ENCODE measurements at places on chromosomes 4 and X.

DNA sequence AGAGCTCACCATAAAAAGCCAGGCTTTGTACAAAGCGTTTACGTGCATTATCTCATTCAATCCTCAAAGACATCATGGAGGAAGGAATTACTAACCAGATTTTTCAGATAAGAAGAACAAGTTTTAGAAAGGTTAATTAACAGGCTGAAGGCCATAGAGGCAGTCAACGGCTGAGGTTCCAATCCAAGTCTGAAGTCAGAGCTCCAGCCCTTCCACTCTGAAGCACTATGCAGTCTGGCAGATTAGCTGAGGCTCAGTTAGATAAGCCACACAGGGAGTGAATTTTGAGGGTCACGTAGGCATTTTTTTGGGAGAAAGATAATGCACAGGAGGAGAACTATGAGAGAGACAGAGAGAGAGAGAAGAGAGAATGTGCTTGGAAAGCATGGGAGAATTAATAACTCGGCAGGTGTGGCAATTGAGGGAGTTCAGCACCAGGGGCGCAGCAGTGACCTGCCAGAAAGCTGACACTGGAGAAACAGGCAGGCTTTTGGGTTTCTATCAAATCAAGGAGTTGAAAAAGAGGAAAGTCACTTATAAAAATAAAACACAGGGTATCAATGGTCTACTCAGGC lies 116.5 kb upstream of the NAP1L5 start:
- no peak for DNase-seq

- no peak for DNase-seq
Observed at GRCh38 chr4:7524843-7525242, 90.1 kb upstream of the PSAPL1 start.

DNA sequence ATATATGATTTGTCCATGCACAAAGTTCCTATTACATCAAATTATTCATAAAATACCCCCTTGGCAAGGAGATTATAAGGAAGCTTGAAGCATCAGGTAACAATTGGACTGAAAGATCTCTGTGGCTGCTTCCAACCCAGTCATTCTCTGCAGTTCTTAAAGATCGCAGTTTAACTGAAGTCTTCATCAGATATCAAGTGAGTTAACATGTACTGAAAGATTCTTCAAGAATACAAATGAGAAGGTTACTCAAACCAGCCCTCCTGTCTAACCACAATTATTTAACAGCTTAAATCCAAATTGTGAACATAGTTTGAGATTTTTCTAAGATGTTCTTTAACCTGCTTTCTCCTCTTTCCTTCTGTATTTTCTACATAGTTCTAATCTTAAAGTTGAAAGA lies 56.1 kb downstream of the SLC10A7 start:
- no peak for DNase-seq

DNA sequence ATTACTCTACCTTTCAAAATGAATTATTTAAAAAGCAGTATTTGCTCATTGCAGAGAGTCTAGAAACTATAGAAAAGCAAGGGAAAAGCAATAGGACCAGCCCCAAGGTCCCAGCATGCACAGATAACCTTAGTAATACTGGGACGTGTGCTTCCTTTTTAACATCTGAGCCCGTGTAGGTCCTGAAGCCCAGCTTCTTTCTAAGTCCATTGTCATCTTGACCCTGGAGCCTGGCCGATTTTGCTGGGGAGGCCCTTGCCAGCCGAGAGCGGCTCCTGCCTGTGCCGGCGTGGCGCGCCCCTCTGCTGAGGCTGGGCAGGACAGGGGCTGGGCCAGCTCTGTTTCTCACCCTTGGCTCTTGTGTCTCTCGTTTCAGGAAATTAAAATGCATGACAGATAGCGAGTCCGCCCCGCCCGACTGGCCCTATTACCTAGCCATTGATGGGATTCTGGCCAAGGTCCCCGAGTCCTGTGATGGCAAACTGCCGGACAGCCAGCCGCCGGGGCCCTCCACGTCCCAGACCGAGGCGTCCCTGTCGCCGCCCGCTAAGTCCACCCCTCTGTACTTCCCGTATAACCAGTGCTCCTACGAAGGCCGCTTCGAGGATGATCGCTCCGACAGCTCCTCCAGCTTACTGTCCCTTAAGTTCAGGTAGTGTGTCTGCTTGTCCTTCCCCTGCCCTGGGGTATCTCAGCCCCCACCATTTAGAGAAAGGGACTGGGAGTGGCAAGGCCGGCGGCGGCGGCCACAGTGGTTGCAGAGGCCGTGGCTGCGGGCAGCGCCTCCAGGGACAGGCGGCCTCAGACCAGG lies 4.1 kb downstream of the MSANTD1 start:
- DNase-seq, result no peak

- no peak for DNase-seq
Observed at GRCh38 chr4:25687773-25688172, 32.1 kb downstream of the SLC34A2 start.

- no peak for DNase-seq
Observed at GRCh38 chr4:24551492-24552289, 32.7 kb downstream of the DHX15 start.

- no peak for DNase-seq
Observed at GRCh38 chr4:186003746-186004145, 65.2 kb upstream of the TLR3 start.

DNA sequence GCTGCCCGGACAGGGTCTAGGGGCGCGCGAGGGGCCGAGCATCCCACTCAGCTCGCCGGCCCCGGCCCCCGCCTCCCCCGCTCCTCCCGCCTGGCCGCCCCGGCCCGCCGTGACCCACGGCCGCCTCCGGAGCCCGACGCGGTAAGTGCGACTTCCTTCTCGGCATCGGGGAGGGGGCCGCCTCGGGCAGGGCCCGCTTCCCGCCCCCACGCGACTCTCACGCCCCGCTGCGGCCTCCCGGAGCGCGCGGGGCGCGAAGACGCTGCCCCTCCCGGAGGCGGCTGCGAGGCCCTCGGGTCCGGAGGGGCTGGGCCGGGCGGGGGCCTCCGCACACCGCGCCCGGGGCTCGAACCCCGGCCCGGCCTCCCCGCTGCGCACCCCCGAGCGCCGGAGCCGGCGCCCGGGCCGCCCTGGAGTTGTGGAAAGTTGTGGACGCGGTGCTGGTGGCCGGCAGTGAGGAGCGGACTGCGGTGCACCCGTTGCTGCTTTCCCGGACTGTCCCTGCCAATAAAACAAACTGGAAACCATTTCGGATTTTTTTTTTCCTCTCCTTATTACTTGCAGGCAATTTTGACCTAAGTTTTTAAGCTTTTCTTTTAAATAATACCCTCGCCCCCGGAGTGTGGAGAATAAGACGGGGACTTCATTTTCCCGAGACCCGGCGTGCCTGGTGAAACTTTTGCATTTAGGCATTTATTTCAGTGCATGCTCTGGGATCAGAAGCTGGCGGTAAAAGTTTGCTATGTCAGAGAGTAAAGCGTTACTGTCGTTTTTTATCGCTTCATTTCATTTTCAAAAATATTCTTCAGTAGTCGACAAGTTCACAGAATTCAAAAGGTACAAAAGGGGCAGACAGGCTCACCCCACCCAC lies 13.0 kb upstream of the TMEM156 start:
- DNase-seq, result peak; percentile 27

- no peak for DNase-seq
Observed at GRCh38 chr4:87469390-87469789, 47.0 kb downstream of the NUDT9 start.

- DNase-seq, result no peak
Observed at GRCh38 chr4:128461291-128462102, 173.9 kb upstream of the PGRMC2 start.

- no peak for DNase-seq
Observed at GRCh38 chrX:153411255-153411987, at the start of gene ZFP92. Gene ZFP92 (plus strand): TSS chrX:153411472. CDS start chrX:153418323, 6,851 bp downstream.

DNA sequence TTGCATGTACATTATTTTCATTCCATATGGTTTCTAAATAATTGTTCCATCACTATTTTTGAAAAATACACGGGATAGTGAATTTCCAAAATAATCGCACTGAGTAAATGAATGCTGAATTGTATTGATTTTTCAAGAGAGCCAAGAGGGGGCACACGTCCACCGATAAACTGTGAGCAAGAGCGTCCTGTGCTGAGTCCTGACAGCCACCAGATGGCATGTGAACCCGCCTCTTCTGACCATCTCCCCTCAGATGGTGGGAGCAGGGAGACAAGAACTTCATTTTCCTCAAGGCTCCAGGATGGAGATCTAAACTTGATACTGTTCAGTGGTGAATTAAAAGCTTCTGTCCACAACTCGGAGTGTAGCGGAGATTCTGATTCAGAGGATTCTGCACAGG lies 30.6 kb upstream of the IL9R start:
- DNase-seq, result no peak

GRCh38 chr4:105014234-105014633 lies 132.4 kb upstream of the TET2 start:
- no peak for DNase-seq

DNA sequence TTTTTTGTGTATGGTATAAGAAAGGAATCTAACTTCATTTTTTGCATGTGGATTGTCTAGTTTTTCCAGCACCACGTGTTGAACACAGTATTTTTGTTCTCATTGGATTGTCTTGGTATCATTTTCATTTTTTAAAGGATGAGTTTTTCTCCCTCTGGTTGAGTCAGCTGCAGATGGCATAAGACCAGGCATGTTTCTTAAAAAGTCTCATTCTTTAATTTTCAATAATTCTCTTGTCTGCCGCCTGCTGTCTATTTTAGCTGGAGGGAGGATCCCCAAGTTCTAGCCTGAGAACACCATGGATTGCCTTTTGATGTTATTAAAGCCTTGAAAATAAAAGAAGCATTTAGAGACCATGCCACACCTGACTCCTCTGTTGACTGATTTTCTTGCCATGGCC lies 263.8 kb downstream of the ARHGAP24 start:
- DNase-seq, result no peak

DNA sequence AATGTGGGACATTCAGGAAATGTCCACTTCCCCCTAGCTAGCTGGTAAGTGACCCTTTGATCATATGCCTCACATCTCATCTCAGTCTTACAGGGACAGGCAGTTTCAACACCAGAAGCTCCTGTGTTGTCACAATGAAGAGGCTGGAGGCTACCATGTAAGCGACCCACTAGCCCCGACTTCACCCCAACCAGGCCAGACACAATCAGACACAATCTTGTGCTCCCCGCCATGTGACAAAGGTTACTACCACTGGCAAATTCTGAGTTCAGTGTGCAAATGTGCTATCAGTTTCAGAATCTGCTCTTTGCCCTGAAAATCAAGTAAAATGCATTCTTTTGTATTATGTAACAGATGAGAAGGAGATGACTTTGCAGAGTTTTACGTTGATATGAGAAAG lies 56.9 kb upstream of the STS start:
- DNase-seq, result no peak

DNA sequence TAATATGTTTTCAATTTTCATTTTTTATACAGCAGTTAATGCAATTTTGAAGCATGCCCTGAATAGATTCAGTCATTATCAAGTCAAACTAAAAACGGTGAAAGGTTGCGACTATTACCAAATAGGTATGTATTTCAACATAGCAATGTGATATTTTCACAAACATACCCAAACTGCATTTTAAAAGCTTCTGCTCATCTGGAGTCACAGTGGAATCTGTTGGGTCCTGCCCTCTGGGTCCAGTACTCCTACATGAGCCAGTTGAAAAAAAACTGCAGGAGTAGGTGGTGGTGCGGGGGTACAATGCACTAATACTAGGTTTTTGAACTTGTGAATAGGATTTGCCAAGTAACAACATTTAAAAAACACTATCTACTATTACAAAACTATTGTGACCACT lies 938 bp downstream of the GPR34 start:
- no peak for DNase-seq

DNA sequence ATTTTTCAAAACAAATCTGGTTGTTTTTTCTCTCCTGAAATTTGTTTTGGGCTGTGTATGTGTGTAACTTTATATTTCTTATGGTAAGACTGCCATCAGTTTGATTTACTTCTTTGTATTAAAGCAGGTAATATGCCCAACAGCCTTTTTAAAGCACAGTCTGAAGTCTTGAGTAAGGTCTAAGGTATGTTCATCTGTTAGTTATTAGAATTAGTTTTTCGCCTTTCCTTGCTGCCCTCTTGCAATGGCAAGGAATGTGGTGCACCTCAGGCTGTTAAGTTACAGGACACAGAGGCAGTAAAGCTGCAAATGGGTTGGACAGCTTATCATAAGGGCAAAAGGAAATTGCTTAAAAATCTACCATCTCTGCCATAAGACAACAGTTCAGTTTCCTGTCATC lies 71.8 kb downstream of the METTL14 start:
- DNase-seq, result no peak

GRCh38 chrX:104695593-104695992 lies 129.6 kb downstream of the IL1RAPL2 start:
- DNase-seq, result no peak

DNA sequence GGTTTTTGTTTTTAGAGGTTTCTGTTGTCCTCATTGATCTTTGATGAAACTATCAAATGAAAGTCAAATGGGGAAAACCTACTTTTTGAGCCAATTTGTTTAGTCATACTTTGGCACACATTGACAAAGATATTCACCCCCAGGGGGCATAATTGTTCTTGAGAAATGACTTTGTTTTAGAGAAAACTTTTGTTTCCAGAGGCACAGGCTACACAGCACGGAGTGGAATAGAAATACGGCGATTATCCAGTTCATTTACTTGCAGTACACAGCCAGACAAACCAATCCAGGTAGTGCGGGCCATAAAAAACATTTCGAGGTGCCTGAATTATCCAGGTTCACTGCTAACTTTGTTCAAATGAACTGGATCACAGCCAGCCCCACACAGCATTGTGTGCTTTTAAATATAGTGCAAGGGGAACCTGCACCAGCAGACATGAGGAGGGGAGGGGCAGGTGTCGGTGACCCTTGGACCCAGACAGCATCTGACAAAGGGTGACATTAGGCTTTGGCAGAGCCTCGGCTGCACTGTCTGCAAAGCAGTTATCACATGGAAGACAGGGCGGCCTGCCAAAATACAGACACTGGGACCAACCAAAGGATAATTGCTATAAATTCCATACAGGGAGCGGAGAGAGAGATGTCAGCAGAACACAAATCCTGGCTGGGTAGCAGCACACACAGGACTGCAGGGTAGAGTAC lies 179.6 kb upstream of the NOCT start:
- no peak for DNase-seq

DNA sequence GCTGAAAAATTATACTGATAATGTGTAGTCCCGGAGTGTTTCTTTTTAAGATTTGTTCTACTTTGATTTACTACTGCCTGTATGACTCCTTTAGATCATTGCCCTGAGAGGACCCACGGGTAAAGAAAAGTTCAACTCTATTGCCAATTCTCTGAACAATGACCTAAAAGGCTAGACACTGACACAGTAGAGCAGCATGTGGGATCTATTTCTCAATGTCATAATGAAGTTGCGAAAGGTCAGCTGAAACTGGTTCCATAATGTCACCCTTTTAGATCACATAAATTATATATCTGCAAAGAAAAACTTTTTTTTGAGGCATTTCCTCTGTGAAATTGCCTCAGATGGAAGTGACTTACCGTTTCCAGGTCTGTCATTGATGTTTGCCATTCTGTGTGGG lies 67.4 kb downstream of the GLRB start:
- no peak for DNase-seq
